ENCODE measurements at places on chromosomes 5 and 9. TPM values are rescaled to one million over a fixed set of nuclear protein-coding genes. Genes with fewer than 3 reads are reported as not detected.
A peak's percentile ranks its signal among the peaks of the same experiment; 100 is the strongest.

- peaks cover 15% of the 10 kb centered on the region for H3K36me3 ChIP-seq
These were observed 30.6 kb upstream of the ASS1 start for GRCh38 chr9:130414081-130414731.

- H3K4me1 ChIP-seq: no peaks in the 10 kb centered on the region
- no peak overlapping the region for H3K4me3 ChIP-seq
- no peaks in the 10 kb centered on the region for H3K36me3 ChIP-seq
- no peak overlapping the region for H3K27ac ChIP-seq
These were observed 1412.6 kb upstream of the CDH9 start for GRCh38 chr5:28450997-28451396.

- DNase-seq: no peak
- no peaks in the 10 kb centered on the region for H3K27me3 ChIP-seq
- H3K4me1 ChIP-seq: no peaks in the 10 kb centered on the region
- H3K27ac ChIP-seq: no peak overlapping the region
- peaks cover 11% of the 10 kb centered on the region for H3K36me3 ChIP-seq
- no peak overlapping the region for H3K4me3 ChIP-seq
These were observed 10.0 kb downstream of the CTNNA1 start for GRCh38 chr5:138763037-138763778.

DNA sequence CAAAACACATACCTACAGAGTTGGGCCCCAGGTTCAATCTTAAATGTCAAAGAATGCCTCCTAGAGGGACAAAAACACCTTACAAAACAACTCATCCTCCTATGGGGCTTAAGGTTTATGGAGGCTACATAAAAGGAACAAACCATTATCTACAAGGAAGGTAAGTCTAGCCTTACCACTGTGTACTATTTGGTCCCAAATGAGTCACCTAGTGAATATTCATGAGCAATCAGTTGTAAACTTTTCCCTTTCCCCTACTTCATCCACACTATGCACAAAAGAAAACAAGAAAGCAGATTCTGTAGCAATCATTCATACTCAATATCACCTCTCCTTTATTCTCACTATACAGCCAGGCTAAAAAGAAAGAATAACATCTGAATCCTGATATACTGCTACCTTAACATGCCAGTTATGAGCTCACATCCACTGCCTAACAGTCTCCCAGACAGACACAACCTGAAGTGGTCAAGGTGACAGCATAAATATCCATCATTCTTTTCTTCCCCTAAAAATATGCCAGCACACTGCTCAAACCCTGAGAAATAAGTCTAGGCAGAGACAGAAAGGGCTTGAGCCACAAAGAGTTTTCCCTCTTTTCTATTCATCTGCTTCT is 6.2 kb downstream of the OXCT1 start:
- H3K27me3 ChIP-seq: no peaks in the 10 kb centered on the region
- H3K4me1 ChIP-seq: no peaks in the 10 kb centered on the region
- H3K27ac ChIP-seq: no peak overlapping the region
- H3K4me3 ChIP-seq: no peak overlapping the region
- H3K36me3 ChIP-seq: peaks cover 3% of the 10 kb centered on the region

- no peak overlapping the region for H3K4me3 ChIP-seq
- no peaks in the 10 kb centered on the region for H3K27me3 ChIP-seq
- no peak overlapping the region for H3K27ac ChIP-seq
- no peak for DNase-seq
- no peaks in the 10 kb centered on the region for H3K4me1 ChIP-seq
These were observed 97.7 kb upstream of the MEGF10 start for GRCh38 chr5:127192836-127193338.

DNA sequence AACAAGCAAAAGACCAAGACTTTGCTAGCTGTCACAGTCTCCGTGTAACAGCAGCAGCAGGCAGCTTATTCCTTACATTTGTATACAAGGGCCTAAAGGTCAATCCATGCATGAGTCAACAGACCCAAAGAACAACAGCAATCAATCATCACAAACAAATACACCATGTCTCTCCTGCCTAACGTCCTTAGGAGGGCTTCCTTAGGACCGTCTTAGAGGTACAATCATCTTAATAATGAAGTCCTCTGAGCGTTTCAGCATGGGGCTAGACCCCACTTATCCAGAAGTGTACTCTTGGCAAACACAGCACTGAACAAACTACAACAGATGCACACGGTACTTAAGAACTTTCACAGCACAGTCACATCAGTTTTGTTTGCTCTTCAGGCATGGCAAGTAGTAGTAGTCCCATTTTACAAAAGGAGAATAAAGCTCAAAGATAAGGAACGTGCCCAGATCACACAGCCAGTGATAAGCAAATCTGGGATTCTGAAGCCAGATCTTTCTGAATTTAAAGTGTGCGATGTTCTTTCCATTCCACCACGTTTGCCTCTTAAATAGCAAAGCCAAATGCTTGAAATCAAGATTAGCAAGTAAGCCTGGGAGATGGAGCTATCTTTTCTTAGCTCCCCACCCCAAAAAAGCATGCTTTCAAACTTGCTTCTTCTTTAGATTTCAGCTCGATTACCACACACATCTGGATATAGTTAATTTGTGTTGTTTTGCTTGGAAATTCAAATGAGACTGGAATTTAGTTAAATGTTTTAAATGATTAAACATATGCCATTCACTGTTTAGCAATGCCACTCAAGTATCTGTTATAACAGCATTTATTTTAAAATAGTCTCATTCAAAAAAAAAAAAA is 24.2 kb downstream of the PSMB7 start:
- peaks cover 4% of the 10 kb centered on the region for H3K4me1 ChIP-seq
- no peak overlapping the region for H3K27ac ChIP-seq
- DNase-seq: no peak
- no peak overlapping the region for H3K4me3 ChIP-seq
- no peaks in the 10 kb centered on the region for H3K36me3 ChIP-seq

Gene HSD17B3
- not detected for total RNA-seq

DNA sequence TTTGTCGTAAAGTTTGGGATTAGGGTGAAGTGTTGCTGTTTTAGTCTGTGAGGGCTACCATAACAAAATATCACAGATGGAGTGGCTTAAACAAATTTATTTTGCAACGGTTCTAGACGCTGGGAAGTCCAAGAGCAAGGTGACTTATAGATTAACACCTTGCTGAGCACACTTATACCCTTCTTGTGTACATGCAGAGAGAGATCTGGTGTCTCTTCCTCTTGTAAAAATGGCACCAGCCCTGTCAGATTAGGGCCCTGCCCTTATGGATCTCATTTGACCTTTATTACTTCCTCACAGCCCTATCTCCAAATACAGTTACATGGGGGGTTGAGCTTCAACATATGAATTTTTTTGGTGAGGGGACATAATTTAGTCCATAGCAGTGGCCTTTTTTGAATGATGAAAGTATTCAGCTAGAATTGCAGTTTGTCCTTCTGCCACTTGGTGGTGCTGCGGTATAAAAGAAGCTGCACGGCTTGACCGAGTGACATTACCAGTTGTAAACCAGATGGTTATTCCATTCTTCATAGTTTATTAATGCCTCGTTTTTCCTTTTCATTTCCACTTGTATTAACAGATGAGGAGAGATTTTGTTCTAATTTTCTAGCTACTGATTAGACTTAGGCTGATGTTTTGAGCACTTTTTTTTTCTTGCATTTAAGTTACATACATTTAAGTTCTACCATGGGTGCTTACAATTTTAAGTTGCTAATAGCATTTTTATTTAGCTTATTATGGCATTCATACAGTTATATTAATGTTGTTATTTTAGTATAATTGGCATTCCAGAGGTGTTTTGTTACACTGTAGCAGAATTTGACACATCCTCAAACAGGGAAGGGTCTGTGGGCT is 19.4 kb downstream of the DCP2 start:
- H3K27me3 ChIP-seq: no peaks in the 10 kb centered on the region
- DNase-seq: peak; percentile 43
- peaks cover 40% of the 10 kb centered on the region for H3K36me3 ChIP-seq
- no peak overlapping the region for H3K27ac ChIP-seq
- H3K4me3 ChIP-seq: no peak overlapping the region
- H3K4me1 ChIP-seq: no peaks in the 10 kb centered on the region

DNA sequence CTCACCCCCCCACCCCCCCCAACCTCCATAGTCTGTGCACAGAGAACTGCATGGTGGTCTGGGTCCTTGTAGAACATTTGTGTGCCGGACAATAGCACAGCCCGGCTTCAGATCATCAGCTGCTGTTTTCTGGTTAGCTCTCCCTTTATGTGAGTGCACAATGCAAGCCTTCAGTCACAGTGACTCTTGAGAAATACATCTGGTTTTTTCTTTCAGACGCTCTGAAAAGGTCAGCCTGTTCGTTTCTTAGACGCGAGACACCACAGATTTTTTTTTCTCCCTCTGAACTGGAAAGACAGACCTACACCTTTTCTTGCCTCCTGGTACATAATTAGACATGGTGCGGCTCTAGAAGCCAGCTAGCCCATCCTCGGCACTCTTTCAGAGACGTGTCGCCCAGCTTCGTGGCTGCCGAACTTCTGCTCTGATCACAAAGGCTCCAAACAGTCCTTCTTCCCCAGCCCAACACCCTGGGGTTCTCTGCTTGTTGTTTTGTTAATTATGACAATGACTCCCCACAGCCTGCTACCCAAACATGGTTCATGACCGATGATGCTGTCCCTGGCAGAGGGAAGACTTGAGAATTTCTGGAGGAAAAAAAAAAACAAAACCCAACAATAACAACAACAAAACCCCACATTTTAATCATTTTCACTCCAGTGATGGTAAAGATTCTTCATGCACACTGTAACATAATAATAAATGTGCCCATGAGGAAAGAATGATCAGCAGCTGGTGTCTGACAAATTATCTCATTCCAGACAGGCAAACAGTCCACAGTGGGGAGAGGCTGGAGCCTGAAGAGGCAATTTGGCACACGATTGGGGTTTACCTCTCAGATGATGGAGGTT is 241.4 kb upstream of the ZNF462 start:
- no peaks in the 10 kb centered on the region for H3K36me3 ChIP-seq
- H3K4me1 ChIP-seq: peaks cover 16% of the 10 kb centered on the region
- peak; percentile 35 for DNase-seq
- no peak overlapping the region for H3K27ac ChIP-seq
- no peaks in the 10 kb centered on the region for H3K27me3 ChIP-seq

GRCh38 chr5:74543162-74543995 is 97.1 kb downstream of the ENC1 start:
- no peaks in the 10 kb centered on the region for H3K36me3 ChIP-seq
- H3K27me3 ChIP-seq: no peaks in the 10 kb centered on the region
- peak overlapping the region; percentile 60 for H3K4me3 ChIP-seq
- peaks cover 17% of the 10 kb centered on the region for H3K4me1 ChIP-seq
- H3K27ac ChIP-seq: peak overlapping the region; percentile 47

Gene ANKRD55
- not detected for total RNA-seq

GRCh38 chr5:168681556-168682183 is 102.5 kb upstream of the PANK3 start:
- H3K4me1 ChIP-seq: no peaks in the 10 kb centered on the region
- no peak overlapping the region for H3K4me3 ChIP-seq
- H3K36me3 ChIP-seq: no peaks in the 10 kb centered on the region
- H3K27ac ChIP-seq: no peak overlapping the region

Gene TRIM52
- total RNA-seq: 5.1 TPM

DNA sequence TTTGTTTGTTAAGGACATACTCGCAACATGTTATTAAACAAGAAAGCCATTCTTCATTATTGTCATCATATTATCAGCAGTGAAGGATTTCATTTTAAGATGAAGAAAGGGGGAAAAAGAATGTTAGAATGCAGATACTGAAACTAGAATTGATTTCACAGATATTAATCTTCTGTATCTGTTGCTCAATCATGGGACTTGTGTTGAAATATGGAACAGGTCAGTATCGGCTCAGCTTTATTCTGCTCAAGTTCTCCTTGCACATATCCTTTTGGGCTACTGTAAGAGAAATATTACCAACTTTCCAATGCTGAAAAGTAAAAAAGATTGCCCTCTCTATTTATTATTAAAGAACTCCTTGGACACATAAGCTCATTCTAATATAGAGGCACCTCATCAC is 13.8 kb upstream of the ANXA1 start:
- H3K4me1 ChIP-seq: no peaks in the 10 kb centered on the region
- DNase-seq: no peak
- no peaks in the 10 kb centered on the region for H3K27me3 ChIP-seq

- H3K27me3 ChIP-seq: no peaks in the 10 kb centered on the region
- H3K4me1 ChIP-seq: peaks cover 7% of the 10 kb centered on the region
- H3K36me3 ChIP-seq: no peaks in the 10 kb centered on the region
- peak overlapping the region; percentile 90 for H3K4me3 ChIP-seq
- H3K27ac ChIP-seq: no peak overlapping the region
These were observed 19.8 kb downstream of the EXOSC2 start for GRCh38 chr9:130713286-130713960.

Gene GPR21
- 1.0 TPM for total RNA-seq

- no peak for DNase-seq
- H3K4me1 ChIP-seq: no peaks in the 10 kb centered on the region
- no peak overlapping the region for H3K4me3 ChIP-seq
- H3K27ac ChIP-seq: no peak overlapping the region
- no peaks in the 10 kb centered on the region for H3K27me3 ChIP-seq
These were observed 474.4 kb downstream of the RASEF start for GRCh38 chr9:82588301-82589180.

DNA sequence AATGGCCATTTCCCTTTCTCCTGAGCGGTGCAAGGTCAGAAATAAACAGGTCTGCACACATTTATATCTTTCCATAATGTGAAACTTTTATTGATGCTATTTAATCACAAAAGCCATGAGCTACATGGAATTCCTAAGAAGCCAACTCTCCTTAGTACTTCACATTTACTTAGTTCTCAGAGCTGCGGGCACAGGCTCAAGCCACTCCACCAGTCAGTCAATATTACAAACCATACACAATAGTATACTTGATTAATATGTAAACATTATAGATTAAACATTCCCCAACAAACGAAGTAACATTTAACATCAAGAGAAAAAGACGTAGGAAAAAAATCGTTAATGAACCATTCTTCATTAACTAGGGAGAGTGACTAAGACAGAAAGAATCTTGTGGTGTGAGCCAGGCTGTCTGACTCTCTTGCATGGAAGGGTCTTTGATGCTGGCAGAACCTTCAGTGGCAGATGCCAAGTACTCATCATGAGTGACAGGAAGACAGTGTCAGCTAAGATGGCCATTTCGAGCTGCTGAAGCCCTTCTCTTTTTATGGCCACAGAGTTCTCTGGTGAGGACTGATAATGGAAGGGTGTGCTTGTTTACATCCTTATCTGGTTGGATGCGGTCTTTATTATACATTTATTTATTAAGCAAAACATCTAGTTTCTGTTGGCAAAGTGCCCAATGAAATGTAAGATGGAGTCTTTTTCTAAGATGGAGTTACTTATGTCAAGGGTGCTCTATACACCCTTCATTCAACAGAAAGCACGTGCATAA is 115.5 kb upstream of the TUT7 start:
- H3K36me3 ChIP-seq: no peaks in the 10 kb centered on the region
- H3K27me3 ChIP-seq: no peaks in the 10 kb centered on the region
- H3K4me3 ChIP-seq: no peak overlapping the region
- H3K4me1 ChIP-seq: no peaks in the 10 kb centered on the region
- H3K27ac ChIP-seq: no peak overlapping the region
- no peak for DNase-seq
